ENCODE measurements at places on chromosomes 13 and 19.

DNA sequence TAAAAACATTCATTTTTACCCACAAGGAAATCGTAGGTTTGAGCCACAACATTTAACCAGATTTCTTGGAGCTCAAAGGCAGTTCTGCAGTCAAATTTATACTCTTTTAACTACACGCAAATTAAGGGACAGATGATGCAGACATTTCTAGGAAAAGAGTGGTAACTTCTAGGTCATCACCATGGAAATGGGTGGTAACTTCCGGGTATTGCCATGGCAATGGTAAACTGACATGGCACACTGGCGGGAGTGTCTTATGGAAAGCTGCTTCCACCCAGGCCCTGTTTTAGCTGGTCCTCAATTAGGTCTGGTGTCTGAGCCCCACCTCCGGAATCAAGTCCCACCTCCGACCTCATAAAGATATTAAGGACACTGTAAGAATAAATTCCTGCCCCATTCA lies 10.4 kb upstream of the LYPD5 start:
- no peak for DNase-seq

DNA sequence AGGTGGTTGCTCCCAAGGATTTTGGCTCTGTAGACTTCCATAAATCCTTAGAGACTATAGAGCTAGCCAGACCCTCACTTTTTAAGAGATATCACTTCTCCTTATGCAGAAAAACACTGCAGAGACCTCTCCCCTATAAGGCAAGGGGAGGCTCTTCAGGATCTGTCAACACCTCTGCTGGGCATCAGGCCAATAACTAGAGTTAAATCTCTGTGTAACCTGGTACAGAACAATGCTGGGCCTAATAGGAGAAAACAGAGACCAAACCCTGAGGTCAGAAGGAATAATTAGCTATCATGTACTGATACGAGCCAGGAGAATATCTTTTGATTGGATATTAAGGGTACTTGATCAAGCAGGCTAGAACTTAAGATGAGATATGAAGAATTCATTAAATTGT lies 358.5 kb downstream of the TBC1D4 start:
- no peak for DNase-seq

DNA sequence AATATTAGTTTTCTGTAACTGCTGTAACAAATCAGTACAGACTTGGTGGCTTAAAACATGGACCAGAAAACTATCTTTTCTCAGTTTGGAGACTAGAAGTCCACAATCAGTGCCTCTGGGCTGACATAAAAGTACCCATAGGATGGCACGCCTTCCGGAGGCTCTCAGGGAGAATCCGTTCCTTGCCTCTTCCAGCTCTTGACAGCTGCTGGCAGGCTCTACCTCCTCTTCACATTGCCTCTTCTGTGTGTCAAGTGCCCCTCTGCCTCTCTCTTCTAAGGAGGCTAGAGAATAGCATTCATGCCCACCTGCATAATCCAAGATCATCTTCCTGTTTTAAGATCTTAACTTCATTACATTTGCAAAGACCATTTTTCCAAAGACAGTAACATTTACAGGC lies 1194.2 kb downstream of the EFNB2 start:
- no peak for DNase-seq

GRCh38 chr13:74641586-74641985 lies 507.4 kb upstream of the KLF12 start:
- DNase-seq = no peak

- DNase-seq = no peak
These were observed 10.4 kb upstream of the ITM2B start for GRCh38 chr13:48222358-48223301.

All from stimulated activated CD4-positive, alpha-beta T cell treated with anti-CD3 and anti-CD28 coated beads, Interleukin-15, amount 100 ng/mL, for 1 hour (primary cell).